ENCODE measurements at places on chromosomes 7 and 10. TPM values are rescaled to one million over a fixed set of nuclear protein-coding genes. Genes with fewer than 3 reads are reported as not detected.

Gene FKBP14
- total RNA-seq, result 25.4 TPM

Gene SLC18A3
- not detected for total RNA-seq

Gene RBM20
- total RNA-seq, result under 0.01 TPM

Gene RAPGEF5
- 0.95 TPM for total RNA-seq

Gene PTN
- total RNA-seq, result 38.6 TPM

Gene SPDYE16
- under 0.01 TPM for total RNA-seq

Gene ABCB1
- total RNA-seq, result 3.8 TPM

Gene FAM241B
- total RNA-seq, result 0.09 TPM

Gene SORCS1
- not detected for total RNA-seq

Data from bronchial smooth muscle cell (primary cell).